ENCODE measurements at places on chromosomes 16 and 17.

DNA sequence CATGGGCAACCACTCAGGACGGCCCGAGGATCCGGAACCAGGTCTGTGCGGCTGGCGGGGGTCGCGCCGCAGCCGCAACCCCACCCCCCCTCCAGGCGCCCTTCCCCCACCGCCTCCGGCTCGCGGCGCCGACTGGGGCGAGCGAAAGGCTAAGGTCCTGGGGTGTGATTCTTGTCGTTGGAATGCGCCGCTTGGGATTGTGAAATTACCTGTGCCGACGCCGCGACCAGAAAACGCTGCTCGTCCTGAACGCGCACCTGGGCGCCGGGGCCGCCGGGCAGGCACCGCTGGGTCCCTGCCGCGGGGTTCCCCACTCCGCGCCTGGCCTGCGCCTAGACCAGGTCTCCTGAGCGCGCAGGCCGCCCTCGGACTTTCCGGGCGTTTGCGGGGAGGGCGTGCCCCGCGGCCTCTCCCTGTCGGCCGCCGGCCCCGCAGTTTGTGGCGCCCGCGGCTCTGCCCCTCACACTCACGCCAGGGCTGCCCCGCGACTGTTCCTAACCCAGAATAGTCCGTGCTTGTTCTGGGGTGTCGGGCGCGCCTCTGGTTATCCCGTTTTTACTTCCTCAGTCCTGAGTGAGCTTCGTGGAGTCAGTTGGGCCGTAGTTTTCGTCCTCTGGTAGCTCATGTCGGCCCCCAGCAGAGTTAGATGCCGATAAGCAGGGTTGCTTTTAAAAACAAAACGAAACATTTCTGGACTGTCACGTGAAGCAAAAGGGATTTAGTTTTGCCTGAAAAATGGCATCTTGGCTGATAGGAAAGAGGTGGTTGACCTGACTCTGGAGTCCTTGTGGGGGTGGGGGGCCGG lies 147.2 kb downstream of the SPECC1 start:
- no peak for DNase-seq

DNA sequence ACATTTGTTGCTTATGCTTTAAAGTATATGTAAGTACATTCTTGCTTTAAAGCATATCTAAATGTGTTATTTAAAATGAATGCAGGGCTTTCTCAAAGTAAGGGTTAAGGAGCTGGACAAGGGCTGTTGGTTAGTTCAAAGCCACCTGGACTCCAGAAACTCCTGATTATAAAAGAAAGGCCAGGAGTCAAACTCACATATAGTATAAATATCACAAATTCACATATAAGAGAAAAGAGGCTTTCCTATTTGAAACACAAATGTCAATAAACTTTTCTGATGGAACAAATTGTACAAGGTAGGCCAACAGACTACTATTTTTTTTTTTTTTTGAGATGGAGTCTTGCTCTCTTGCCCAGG lies 84.5 kb upstream of the CORO6 start:
- no peak for DNase-seq

DNA sequence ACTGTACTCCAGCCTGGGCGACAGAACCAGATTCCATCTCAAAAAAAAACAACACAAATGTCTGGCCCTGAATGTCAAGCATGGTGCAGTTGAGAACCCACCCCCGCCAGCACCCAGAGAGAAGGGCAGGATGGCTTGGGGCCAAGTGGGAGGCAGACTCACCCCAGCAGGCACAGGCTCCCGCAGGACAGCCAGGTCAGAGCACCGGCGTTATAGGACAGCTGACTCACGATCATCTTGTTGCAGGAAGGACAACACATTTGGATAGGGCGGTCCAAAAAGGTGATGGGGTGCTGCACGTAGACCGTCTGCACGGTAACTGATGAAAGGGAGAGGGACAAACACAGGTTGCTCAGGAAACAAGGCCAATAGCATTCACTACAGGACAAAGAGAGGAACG lies 33.3 kb downstream of the LITAF start:
- DNase-seq = no peak

GRCh38 chr16:2787406-2787805 lies at the start of gene PRSS33:
TSS of gene PRSS33 (minus strand) at chr16:2787560. CDS start at chr16:2786547, 1,013 bp downstream.
- no peak for DNase-seq

DNA sequence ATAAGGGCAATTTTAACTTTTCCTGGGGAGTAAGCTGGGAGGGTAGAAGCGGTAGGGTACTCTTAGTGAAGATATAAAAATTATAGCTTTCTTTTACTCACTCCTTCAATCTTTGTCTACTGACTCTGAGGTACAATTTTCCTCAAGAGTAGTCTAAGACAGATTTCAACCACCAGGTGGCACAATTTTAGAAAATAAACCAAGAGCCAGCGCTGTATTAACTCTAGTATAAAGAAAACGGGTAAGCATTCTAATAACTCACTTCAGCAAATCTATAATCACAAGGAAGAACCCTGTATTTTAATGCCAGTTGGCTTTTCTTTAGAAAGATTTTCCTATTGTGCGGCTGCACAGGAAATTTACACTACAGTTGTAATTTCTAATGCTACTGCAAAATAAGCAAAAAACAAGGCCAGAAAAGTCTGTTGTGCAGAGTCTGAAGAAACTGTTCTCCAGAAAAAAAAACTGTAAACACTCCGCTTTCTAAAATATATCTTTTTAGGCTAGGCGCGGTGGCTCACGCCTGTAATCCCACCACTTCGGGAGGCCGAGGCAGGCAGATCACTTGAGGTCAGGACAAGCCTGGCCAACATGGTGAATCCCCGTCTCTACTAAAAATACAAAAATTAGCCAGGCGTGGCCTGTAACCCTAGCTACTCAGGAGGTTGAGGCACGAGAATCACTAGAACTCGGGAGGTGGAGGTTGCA lies 1.9 kb downstream of the CMC2 start:
- no peak for DNase-seq

DNA sequence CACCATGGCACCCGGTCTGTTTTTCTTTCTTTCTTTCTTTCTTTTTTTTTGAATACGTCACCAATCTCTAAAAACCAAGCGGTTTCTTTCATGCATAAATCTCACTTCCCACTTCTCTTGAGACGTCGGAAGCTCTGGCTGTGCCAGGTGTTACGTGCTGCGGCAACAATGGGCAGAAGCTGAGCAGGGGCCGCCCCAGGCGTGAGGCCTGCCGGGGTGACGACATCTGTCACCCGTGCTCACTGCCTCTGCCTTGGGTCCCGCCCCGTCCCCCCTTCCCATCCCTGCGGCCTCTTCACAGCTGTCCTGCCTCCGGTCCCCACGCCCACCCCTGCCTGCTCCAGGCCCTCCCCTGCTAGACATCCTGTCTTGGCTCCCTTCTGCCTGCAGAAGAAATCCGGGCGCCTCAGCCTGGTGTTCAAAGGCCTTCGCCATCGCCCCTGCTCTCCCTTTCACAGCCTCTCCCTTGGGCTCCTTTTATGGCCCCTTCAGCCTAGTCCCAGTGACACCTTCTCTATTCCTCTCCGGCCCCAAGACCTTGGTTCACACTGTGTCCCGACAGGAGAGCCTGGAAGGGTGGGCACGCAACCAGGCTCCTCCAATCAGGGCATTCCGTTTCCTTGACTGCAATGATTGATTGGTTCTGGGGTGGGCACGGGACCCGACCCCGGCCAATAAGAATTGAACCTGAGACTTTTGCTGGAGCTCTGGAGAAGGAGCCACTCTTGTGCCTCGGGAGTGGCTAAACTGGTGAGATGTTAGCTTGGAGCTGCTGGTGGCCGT lies 4.8 kb downstream of the P2RX1 start:
- DNase-seq = peak; percentile 33

DNA sequence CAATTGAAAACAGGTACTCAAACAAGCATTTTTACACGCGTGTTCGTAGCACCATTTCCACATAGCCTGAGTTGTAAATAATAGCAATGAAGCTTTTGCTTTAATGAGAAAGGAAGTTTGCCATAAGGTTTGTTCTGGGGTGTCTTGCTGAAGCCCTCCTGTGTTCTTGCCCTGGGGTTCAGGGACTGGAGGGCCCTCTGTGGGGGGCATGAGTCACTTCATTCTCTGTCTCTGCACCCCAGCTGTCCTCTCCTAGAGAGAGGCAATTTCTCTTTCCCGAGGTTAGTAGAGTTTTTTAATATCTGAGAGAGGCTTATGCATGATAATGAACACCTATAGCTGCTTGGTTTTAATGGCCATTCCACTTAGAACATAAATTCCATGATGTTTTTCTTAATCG lies 9.6 kb downstream of the AFMID start:
- DNase-seq = no peak

DNA sequence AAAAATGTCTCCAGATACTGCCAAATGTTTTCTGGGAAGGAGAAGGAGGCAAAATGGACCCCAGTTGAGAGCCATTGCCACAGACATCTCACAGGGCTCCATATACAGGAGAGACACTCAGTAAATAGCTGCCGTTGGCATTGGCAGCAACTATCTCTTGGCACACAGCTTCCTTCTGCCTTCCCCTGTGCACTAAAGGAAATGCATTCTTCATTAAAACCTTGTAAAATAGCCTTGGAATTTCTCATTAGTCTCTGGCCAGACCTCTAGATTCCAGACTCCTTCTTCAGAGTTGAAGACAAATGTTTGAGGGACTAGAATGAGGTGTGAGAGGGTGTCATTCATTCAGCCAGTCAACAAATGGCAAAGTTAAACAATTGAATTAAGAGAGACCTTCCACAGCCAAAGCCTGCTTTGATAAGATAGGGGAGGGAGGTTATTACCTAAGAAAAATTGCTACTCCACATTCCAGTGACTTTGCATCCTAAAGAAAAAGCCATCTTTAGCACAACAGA lies 223.9 kb upstream of the HS3ST3A1 start:
- DNase-seq = no peak

DNA sequence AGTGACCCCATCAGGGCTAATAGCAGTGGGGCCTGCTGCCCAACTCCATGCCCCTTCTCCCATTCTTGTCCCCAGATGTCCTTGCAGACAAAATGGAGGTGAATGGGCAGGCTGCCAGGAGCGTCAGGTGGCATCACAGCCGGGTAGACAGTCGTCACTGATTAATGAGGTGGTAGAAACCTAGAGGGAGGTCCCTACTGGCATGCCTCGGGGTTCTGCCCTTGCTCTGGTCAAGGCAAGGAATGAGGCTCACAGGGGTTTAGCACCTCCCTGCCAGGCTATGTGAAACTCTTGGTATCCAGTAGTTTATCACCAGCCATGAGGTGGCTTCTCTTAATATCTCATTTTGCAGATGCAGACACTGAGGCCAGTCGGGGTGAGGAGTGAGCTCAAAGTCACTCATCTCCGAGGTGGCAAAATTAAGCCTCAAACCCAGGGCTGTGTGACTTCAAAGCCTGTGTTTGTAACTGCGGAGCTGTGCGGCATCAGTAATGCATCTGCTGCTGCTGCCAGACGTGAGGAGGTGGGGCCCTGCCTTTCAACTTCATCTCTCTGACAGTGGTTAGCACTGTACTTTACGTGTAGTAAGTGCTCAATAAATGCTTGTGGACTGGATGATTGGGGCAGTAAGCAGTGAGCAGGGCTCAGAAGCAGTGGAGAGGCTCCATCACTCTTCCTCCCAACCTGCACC lies 21.3 kb downstream of the RAI1 start:
- DNase-seq = no peak

DNA sequence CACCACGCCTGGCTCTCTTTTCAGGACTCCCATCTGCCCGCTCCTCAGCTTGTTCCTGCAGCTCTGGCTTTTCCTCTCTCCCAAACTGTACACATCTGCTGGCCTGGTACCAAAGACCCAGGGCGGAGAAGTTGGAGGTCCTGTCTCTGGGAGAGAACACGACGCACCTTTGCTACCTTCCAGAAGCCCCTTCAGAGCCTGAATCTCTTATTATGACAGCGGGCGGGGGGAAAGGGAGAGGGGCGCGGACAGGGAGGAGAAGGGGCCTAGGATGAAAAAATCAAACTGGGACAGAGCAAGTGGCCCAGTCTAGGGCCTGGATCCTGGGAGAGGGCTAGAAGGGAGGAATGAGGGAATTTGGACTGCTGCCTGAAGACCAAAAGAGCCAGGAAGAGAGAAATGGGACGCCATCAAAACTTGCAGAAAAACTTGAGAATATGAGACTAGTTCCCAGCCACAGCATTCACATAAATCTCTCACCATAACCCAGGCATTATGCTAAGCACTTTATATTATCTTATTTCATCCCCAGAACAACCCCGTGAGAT lies 2.5 kb upstream of the PER1 start:
- no peak for DNase-seq

- DNase-seq = no peak
These were observed 38.5 kb downstream of the MSI2 start for GRCh38 chr17:57294629-57295501.

DNA sequence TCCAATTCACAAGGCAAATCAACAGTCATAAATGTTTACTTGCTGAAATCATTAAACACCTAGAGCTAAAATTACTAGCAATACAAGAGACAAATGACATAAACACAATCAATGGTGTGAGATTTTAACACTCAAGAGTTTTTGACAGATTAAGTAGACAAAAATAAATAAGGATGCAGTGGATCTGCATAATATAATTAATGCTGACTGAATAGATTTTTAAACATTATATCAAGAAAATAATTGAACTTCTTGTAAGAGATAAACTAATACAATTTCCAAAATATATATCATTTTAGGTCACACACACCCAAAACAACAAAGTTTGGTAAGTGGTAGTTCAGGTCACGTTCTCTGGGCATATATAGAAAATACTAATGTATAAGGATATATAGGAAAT lies 322.6 kb upstream of the XYLT1 start:
- DNase-seq = no peak

DNA sequence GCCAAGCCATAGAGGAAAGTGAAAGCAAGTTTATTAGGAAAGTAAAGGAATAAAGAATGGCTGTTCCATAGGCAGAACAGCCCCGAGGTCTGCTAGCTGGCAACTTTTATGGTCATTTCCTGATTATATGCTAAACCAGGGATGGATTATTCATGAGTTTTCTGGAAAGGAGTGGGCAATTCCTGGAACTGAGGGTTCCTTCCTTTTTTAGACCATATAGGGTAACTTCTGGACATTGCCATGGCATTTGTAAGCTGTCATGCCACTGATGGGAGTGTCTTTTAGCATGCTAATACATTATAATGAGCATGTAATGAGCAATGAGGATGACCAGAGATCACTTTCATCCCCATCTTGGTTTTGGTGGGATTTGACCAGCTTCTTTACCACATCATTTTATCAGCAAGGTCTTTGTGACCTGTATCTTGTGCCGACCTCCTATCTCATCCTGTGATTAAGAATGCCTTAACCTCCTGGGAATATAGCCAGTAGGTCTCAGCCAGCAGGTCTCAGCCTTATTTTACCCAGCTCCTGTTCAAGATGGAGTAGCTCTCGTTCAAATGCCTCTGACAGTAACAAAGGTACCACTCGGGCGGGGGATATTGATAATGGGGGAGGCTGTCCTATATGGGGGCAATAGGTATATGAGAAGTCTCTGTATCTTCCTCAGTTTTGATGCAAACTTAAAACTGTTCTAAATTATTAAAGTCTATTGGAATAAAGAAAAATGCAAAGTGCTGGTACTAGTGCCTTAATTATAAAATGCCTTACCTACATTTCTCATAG lies 38.9 kb upstream of the HELZ start:
- DNase-seq = no peak
